MCF 10A (cell line): ENCODE measurements at places on chromosomes 11 and 22.

DNA sequence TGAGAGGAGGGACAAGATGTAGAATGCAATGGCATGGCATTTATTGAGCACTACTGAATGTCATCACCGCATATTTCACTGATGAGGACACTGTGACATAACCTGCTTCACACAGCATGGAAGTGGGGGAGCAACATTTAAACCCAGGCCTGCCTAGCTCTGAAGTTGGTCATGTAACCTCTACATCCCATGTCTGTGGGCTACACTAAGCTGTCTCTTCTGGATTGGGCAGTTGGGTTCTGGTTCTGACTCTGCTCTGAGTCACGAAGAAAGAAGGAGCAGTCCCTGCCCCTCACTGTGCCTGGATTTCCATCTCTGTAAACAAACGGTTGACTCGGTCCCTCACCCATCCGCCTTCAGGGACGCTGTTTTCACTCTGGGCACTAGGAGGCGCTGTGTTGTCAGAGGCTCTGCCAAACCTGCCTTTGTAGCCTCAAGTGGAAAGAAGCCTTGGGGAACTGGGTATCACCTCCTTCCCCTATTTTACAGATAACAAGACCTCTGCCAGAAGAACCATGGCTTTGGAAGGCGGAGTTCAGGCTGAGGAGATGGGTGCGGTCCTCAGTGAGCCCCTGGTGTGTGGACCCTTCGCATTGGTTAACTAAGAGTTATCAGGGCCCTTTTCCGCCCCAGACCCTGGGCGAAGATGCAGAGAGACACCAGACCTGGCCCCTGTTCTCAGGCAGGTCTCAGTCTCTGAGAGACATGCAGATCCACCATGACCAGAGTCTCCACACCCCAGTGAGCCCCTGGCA, 12.7 kb upstream of the ARHGEF17 start:
- DNase-seq, result peak; percentile 80

- no peak for DNase-seq
Measured at GRCh38 chr11:121866754-121867153, 249.3 kb downstream of the BLID start.

GRCh38 chr11:2258501-2259465, 11.6 kb downstream of the ASCL2 start:
- no peak for DNase-seq

- no peak for DNase-seq
Measured at GRCh38 chr11:113334183-113334582, 19.8 kb downstream of the TTC12 start.

DNA sequence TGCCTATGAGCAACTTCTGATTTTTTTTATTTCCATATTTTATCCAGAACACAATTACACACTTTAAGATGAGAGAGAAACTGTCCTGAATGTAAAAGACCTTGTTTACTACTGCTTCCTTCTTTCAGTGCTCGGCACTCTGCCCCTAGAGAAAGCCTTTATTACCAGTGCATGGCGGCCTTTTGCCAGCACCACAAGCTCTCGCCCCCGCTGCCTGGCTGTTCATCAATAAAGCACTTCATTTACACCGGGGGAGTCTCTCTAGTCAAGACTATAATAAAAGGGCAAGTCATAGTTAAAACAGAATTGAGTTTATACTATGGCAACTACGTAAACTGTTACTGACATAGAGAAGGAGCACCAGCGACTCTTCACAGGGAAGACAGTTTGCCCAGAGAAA, 259.5 kb downstream of the CADM1 start:
- DNase-seq, result no peak

DNA sequence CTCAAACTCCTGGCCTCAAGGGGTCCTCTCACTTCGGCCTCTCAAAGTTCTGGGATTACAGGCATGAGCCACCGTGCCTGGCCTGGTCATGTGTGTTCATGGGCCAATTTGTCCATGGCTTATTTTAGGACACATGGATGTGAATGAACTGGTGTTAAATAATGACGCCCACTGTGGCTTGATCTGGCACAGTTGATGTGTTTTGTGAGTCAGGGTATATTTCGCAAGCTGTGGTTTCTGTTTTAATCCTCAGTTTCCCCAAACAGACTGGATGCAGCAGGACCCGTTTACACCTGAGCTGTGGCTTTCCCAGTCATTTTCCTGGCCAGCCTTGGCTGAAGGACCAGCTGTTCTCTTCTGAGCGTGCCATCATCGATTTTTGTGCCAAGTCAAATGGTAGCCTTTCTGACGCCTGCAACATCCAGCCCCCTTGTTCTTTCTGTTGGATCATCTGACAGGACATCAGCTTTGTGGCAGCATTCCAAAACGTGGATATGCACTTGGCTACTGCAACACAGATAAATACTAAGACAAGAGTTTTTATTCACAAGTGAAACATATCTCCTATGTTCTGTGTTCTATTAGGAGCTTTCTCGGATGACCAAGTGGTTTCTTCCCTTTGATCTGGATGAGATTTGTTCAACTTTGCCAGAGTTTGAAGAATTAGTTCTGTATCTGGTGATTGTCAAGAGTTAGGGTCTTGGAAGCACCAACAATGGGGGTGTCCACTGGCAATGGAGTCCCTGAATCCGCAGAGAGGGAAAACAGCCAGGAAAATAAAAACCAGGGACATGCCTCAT, 40.0 kb upstream of the SEPTIN5 start:
- DNase-seq, result peak; percentile 16

DNA sequence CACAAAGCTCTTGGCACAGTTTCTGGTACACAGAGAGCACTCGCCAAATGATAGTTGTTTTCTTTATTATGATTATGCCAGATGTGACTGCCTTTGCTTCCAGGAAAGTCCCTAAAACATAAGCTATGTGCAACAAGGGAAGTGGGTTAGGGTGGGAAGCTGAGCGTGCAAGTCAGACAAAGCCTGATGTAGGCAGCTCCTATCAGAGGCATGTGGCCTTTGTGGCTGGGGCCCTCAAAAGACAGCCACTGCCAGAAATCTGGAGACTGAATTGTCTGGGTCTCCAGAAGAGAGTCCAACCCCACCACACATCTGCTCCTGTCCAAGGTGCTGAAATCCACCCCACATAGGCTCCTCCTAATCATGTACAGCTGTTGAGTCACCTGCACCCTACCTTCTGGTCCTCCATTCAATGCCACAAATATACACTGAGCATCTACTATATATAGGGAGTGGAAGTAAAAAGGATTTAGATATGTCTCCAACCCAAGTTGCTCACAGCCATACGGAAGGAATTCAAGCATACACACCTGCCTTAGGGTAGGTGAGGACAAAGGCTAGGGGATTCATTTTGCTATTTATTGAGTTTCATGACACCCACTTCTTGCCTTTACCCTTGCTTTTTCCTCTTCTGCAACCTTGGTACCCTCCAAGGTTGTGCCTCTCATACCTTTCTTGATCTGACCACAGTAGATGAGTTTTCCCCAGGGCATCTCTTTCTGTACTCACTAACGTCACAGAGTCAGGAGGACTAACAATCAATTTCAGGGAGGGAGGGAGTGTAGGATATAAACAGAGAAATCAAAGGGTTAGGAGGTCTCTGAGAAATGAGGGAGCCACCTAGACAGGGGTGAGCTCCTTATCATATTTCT, 12.4 kb downstream of the SEC14L3 start:
- DNase-seq, result peak; percentile 55

DNA sequence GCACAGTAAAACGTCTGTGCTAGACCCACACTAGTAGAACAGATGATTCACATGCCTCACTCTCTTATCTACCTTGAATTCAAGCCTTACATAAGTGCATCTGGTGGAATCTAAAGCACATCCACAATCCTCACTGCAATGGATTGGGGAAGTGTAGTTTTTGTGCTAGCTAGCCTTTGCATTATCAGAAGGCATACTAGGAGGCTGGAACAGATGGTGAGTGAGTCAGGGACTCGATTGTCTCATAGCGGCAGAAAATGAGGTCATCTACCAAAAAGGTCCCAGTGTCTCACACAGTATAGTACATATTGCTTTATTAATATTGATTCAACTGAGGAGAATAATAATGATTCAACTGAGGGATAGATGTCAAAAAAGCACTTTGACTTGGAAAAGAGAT, 9.3 kb downstream of the MSANTD4 start:
- DNase-seq, result peak; percentile 32
